Small intestine (tissue), 16 donors: ENCODE measurements at places on chromosomes 7 and 10.

DNA sequence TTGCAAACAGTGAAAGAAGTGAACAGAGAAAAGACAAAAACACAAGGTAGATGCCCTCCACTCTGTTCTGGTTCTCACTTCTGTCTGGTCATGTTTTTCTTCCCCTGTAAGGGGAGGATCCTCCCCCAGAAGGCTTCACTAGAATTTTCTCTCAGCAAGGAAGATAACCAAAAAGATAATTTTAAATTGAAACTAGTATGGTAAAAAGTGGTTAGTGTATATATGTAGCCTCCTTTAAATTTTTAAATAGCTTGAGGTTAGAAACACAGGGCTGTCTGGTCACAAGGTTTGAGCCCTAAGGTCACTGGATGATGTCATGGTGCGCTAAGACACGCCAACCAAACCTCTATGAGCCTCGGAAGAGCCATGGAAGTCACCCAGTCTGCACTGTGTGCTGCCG, 5.6 kb upstream of the PKD1L1 start:
- no peak for DNase-seq

DNA sequence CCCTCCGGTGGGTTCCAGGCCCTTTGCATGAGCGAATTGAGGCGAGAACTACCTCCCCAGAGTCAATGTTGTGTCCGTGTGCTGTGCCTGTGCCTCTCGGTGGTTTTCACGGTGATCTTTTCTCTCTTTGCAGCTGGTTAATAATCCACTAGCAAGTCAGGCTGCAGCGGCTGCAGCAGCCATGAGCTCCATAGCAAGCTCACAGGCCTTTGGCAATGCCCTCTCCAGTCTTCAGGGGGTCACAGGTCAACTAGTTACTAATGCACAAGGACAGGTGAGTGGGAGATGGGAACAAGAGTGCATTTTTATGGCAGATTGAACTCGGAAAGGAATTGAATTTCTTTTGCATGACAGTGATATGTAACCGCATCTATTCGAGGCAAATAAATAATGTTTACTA, 159.7 kb upstream of the YAE1 start:
- peak; percentile 65 for DNase-seq

DNA sequence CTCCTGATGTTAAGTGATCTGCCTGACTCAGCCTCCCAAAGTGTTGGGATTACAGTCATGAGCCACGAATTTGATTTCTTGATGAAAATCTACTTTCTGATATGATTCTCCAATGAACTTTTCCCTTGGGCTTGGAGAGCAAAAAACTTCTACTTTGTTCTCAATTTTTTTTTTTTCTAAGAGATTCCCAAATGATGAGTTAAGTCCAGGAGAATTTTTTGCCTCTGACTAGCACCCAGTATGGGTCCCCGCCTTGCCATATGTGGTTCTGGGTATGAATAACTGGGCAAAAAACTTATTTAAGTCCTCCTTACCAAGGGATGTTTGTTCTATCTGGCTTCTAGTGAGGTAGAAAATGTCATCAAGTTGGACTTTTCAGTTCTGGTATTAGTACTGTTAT, 147.9 kb upstream of the LYZL1 start:
- DNase-seq: no peak

GRCh38 chr10:130709415-130709814, 573.2 kb downstream of the GLRX3 start:
- no peak for DNase-seq

GRCh38 chr10:78868861-78869260, 199.9 kb upstream of the ZMIZ1 start:
- no peak for DNase-seq

GRCh38 chr10:31822150-31822549, 106.5 kb downstream of the ARHGAP12 start:
- no peak for DNase-seq

DNA sequence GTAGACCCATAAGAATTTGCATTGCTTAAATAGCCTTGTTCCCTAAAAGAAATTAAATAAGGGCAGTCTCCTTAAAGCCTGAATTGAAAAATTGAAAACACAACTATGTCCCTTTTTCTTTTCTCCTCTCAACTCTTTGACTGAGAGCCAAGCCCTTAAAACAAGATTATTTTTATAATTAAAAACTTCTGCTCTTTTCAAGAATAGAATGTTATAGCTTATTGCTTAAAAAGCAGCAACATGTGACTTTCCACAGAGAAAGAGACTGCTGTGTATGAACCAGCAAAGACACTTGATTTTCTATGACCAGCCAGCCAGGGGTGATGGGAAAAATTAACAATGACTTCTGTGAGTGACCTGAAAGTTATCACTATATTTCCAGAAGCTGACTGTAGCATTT, 295.2 kb upstream of the CELF2 start:
- DNase-seq: no peak

DNA sequence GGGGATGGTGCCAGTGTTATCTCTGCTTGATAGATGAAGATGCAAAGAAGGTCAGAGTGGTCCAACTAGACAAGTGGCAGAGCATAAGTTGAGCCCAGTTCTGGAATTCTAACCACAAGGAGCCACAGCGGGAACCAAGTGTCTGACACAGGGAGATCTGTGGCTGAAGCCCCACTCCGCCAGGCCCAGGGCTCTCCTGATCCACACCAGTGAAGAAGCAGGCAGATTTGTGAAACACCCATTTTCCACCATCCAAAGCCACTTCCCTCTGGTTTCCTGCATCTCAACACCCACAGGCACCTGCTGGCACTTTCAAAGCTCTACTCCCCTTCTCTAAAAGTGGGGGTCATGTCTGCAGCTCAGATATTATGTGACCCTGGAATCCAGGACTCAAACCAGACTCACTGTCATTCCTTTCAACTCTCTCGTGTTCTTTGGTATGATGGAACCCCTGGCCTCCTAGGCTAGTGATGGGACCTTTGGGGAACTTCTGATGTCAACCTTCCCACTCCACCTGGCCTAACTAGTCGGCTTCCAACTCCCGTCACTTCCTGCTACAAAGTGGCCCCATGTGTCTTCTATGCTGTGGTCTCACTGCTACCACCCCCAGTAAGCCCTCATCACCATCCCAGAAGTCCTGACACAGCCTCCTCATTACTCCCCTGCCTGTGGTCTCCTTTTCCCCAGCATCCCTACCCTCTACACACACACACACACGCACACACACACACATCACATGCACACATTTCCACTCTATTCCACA, 177.6 kb downstream of the GRID1 start:
- no peak for DNase-seq
